H9 (cell line): ENCODE measurements at places on chromosomes 3 and 15. TPM values are rescaled to one million over a fixed set of nuclear protein-coding genes. Genes with fewer than 3 reads are reported as not detected.

- peak; percentile 79 for DNase-seq
Observed at GRCh38 chr3:32467333-32468070, 35.1 kb downstream of the CMTM6 start.

- DNase-seq, result no peak
Observed at GRCh38 chr3:58647381-58648141, 19.0 kb downstream of the FAM3D start.

DNA sequence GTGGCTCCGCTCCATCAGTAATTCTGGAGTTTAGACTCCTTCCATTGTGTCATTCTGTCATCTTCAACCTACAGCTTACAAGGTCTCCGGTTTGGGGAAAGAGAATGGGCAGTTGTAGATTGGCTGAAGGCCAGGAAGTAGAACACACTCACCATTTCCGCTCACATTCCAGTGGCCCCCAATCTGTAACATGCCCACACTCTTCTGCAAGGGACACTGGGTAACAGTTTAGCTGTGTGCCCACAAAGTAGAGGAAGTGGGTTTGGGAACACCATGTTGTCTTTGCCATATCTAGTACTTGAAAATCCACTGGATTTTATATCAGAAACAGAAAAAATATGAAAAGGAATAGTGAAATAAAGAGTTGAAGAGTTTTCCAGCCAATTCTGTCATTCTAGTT, 153.5 kb downstream of the SV2B start:
- DNase-seq, result no peak

GRCh38 chr3:61793521-61793920, 232.2 kb downstream of the PTPRG start:
- no peak for DNase-seq

DNA sequence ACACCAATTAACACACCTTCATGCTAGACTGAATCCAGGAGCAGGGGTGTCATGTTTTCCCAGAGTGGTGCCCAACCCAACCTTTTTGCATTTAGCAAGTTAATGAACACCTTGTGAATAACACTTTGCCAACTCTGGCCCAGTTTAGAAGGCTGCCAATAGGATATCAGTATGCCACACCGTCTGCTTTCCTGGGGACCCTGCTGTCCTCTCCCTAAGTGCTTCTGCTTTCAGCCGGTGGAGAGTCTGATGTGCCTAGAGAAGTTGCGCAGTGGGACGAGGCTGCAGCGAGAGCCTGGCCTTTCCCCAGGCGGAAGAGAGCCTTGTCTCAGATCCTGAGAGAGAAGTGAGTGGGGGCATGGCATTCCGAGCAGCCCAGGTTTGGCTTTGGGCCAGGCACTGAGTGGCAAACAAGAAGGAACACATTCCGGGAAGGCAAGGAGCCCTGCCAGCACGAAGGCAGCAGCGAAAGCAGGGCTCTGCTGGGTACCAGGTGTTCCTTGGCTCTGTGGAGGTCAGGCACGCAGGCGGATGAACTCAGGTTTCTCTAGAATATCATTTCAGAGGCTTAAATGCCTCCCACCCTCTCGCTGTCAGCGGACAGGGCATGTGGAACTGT, 36.9 kb downstream of the SENP8 start:
- no peak for DNase-seq

DNA sequence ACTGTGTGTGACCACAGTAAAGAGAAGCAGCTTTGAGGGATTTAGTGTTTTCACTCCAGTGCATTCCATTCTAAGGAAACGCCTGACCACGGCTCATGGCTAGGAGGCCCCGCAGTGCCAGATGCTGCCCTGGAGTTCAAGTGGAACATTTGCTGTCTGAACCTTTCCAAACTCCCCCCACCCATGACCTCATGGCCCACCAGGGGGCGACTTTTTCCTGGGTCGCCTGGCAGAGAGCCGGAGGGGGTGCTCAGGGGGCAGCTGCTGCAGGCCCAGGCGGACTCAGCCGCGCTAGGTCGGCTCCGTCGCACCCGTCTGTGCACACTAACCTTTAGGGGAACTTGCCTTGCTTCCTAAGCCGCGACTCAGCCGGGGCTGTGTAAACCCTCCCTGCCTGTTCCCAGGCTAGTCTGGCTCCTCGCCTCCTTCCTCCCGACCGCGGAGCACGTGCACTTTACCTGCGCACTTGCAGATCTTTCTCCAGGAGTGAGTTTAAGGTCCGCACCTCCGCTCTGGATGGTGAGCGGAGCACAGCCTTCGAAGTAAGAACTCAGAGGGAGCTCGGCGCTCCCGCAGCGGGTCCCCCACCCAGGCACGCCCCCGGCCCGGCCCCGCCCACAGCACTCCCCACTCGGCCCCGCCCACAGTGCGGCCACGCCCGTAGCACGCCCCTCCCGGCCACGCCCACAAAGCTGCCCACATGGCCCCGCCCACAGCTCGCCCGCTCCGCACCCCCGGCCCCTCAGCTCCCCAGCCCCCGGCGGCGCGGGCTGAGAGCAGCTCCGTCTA, at the start of gene OCA2:
TSS of gene OCA2 (minus strand) at position 550 of the 789 bp plus-strand sequence. CDS start 17,441 bp downstream, outside the sequence.
- peak; percentile 83 for DNase-seq

DNA sequence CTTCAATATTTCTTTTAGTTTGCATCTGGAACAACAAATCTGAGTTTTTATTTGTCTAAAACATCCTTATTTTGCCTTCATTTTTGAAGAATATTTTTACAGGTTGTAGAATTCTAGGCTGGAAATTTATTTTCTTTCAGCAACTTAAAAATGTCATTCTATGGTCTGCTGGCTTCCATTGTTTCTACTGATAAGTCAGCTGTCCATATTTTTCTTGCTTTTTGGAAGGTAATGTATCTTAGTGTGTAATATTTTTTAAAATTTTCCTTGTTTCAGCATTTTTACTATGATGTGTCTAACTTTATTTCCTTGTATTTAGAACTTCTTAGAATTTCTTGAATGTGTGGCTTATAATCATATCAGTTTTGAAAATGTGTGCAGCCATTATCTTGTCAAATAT, 37.0 kb downstream of the SEMA6D start:
- no peak for DNase-seq

Gene RPL39L
- 70.8 and 71.7 TPM in 2 replicates for total RNA-seq

Gene UPK1B
- total RNA-seq, result 0.33 and 1.0 TPM in 2 replicates
